ENCODE measurements at places on chromosomes 3 and 15. TPM values are rescaled to one million over a fixed set of nuclear protein-coding genes. Genes with fewer than 3 reads are reported as not detected.

Gene XCR1
- total RNA-seq: not detected

Gene PRR23A
- total RNA-seq: not detected

Gene MYH15
- under 0.01 TPM for total RNA-seq

Gene RASGRP1
- total RNA-seq: not detected

Gene SCAANT1
- total RNA-seq: not detected

Gene GPR62
- not detected for total RNA-seq

Gene RBPMS2
- 0.15 TPM for total RNA-seq

Gene GOLGA6L24
- total RNA-seq: not detected

Gene KBTBD13
- total RNA-seq: not detected

Gene FGF7
- total RNA-seq: not detected

Gene WDR93
- total RNA-seq: 0.15 TPM

Gene PFN2
- 225 TPM for total RNA-seq

Gene CPLX3
- not detected for total RNA-seq

Gene OXNAD1
- total RNA-seq: 41.5 TPM

Gene SLC28A1
- total RNA-seq: not detected

Gene FAIM
- 7.2 TPM for total RNA-seq

Gene GHSR
- total RNA-seq: not detected

Gene ANKRD63
- total RNA-seq: not detected

Gene FLNB
- 42.0 TPM for total RNA-seq

Gene CCNB2
- total RNA-seq: 82.9 TPM

Gene ROBO1
- 88.4 TPM for total RNA-seq

Gene FAM162A
- 20.5 TPM for total RNA-seq

Gene HYAL1
- 0.67 TPM for total RNA-seq

Gene FGF12
- total RNA-seq: not detected

Gene GOLGA8J
- not detected for total RNA-seq

Gene RPS17
- 2,015 TPM for total RNA-seq

Gene DCBLD2
- 143 TPM for total RNA-seq

Gene KIF7
- 4.2 TPM for total RNA-seq

Gene HACD3
- total RNA-seq: 168 TPM

Gene EHHADH
- 8.2 TPM for total RNA-seq

Gene RBP2
- total RNA-seq: not detected

Gene CCR2
- total RNA-seq: not detected

Gene TRIM71
- total RNA-seq: under 0.01 TPM

Measured in melanocyte of skin (primary cell).